ENCODE measurements at places on chromosomes 13 and 19.

DNA sequence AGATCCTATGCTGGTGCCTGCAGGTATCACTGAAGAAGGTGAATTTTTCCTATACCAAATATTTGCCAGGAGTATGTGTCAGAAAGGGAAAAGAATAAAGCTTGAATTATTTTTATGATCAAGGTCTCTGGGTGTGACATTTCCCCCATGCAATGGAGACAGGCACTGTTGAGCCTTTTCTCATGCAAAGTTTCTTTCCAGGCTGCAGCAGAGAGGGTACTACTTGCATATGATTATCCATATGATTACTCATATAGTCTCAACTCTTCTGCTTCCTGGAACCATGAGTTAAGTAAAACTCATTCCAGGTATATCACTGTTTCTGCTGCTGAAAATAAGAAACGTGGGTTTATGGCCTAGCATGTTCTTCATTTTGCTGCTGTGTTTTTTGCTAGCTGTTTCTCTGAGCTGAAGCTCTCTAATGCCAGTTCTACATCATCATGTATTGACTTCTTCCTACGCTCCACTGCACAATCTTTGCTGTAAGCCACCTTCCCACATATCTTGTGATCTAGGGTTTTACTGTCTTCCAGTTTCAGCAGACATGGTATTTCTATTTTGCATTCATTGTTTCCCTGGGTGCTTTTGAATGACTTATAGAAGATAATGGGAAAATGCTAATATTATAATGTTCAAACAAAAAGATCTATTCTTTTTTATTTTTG lies 278.7 kb upstream of the GPC6 start:
- DNase-seq: no peak

DNA sequence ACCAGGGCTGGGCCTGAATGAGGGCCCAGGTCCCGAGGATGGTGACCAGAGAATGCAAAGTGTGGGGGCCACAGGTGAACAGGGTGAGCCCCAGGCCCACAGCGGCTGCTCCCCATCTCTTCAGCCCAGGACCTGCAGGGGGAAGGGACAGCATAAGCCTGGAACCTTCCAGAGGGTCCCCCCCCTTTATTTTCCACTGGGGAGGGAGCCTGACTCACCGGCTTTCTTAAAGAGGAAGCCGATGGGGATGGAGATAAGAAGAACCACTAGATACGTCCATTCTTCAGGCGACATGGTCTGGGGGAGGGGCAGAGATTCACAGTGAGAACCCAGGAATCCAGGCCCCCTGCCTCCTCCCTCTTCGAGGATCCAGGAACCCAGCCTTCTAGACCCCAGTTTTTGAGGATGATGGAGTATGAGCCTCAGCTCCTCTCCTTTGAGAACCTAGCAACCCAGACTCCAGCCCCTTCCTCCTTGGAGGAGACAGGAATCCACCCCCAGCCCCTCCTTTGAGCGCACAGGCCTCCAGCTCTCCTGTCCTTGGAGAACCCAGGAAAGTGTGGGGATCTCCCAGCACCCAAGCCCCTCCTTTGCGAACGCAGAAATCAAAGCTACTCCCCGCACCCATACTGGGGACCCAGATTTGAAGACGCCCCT lies 1.0 kb downstream of the MBOAT7 start:
- DNase-seq: peak; percentile 68

GRCh38 chr19:18590273-18591272 lies 2.0 kb downstream of the REX1BD start:
- no peak for DNase-seq

- DNase-seq: no peak
These were observed 4.0 kb downstream of the TCF3 start for GRCh38 chr19:1648459-1648849.

GRCh38 chr19:16293118-16294091 lies 31.2 kb upstream of the KLF2 start:
- no peak for DNase-seq

DNA sequence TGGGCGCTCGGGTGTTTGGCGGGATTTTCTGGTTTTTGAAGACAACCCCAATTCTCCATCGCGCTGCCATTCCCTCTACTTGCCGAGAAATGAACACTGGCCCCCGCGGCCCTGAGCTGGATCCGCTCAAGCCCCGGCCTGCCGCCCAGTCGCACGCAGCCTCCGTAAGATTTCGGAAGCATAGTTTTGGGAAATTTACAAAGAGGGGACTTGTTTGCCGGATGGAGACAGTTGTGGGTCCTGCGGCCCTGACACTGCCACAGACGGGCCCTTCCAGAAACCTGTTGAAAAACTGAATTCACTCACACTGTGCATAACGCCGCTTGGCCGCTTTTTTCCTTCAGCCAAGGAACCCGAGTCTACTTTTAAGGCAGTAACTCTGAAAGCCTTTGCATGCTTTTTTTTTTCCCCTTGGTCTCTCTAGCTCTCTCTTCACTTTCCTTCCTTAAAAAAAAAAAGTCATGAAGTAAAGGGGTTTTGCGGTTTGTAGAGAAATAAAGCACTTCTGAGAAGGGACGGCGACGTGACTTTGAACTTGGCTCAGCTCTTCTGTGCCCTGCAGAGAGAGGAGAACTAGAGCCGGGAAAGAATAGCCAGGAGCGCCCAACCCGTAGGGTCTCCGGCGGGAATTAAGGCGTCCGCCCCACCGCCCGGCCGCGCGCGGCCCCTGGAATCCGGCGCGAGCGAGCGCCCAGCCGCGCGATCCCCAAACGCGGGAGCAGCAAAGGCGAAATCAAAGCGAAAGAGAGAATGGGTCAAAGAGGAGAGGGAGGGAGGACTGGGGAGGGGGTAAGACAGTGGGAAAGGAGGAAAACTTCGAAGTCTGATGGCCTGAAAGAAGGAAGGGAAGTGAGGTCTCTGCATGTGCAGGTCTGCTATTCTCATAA lies 3.4 kb upstream of the ZIC2 start:
- no peak for DNase-seq

DNA sequence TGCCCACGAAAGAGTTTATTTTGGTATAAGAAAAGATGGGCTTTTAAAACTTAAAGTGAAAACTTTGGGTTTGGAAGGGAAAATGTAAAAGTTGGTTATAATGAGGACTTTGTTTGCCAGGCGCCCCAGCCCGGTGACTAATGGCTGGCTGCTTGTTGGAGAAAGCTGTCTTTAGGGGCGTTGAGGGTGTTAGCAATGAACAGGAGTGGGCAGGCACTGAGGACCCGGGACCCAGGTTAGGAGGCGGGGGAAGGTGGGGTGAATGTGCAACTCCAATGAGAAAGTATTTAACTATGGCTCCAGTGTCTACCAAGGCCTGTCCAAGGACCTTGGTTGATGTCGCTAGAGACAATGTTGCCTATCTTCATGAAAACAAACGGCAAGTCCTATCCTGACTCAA lies 118.6 kb downstream of the ZNF536 start:
- no peak for DNase-seq

- DNase-seq: no peak
These were observed 6.0 kb downstream of the PEX11G start for GRCh38 chr19:7482584-7483439.

DNA sequence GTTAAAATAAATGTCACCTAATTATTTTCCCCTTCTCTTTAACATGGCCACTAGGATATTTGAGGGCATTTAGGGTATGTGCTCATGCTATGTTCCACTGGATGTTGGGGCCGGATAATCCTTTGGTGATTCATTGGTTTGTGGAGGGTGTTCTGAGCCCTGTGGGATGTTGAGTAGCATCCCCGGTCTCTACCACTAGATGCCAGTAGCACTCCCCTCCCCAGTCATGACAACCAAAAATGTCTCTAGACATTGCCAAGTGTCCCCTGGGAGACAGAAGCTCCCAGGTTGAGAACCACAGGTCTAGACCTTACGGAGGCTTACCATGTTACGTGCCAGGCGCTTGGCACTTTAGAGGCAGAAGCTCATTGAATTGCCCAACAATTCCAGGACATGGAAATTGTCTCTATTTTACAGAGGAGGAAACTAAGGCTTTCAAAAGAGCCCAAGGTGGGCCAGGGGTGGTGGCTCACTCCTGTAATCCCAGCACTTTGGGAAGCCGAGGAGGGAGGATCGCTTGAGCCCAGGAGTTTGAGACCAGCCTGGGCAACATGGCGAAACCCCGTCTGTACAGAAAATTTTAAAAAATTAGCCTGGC lies 14.1 kb downstream of the SHANK1 start:
- peak; percentile 14 for DNase-seq

DNA sequence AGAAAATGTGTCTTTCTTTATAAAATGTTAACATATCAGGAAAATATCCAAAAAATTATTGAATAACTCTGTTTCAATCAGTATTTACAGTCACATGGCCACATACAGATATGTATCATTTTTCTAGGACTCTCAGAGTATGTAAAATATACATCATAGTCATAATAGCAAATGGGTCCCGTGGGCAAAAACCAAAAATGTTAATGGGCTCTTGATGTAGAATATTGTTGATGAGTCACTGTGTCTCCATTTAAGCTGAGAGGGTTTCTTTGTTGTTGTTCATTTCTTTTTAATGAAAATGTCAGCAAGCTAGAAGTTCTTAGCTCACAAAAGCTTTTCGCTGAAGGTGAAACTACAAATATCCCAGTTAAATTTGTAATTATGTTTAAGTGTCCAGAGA lies 1713.1 kb upstream of the PCDH20 start:
- DNase-seq: no peak
